ENCODE measurements at places on chromosomes 6 and 20.
A peak's percentile ranks its signal among the peaks of the same experiment; 100 is the strongest.

DNA sequence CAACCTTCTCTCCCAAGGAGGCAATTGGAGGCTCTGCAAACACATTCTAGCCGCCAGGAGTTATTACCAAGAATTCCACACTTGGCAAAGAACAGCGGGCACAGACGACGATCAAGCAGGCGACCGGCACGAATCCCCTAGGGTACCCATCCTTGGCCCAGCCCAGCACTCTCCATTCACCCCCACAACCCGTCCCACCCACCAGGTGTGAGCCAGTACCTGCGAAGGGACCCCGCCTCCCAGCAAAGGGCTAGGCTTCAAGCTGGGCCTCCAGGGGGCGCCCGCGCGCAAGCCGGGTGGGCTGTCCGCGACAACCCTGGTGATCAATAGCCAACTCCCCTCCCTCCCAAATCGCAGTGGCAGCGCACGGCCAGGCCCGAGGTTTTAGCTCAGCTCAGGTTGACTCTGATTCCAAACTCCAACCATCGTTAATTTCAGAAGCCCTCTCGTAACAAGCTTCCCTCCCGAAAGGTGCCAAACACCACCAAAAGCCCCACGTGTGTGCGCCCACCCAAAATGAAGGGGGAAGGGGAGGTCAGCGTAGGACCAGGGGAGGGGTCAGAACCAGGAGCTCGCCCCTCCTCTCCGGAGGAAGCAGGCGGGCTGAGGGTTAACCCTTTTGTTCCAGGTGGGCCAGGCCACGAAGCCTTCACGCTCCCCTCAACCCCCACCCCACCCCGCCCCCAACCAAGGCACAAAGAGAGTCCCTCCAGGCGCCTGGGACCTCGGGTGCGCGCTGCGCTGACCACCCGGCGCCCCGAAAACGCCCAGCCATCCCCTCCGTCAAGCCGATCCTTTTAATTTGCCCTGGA is 2.1 kb downstream of the SALL4 start:
- no peak for DNase-seq

DNA sequence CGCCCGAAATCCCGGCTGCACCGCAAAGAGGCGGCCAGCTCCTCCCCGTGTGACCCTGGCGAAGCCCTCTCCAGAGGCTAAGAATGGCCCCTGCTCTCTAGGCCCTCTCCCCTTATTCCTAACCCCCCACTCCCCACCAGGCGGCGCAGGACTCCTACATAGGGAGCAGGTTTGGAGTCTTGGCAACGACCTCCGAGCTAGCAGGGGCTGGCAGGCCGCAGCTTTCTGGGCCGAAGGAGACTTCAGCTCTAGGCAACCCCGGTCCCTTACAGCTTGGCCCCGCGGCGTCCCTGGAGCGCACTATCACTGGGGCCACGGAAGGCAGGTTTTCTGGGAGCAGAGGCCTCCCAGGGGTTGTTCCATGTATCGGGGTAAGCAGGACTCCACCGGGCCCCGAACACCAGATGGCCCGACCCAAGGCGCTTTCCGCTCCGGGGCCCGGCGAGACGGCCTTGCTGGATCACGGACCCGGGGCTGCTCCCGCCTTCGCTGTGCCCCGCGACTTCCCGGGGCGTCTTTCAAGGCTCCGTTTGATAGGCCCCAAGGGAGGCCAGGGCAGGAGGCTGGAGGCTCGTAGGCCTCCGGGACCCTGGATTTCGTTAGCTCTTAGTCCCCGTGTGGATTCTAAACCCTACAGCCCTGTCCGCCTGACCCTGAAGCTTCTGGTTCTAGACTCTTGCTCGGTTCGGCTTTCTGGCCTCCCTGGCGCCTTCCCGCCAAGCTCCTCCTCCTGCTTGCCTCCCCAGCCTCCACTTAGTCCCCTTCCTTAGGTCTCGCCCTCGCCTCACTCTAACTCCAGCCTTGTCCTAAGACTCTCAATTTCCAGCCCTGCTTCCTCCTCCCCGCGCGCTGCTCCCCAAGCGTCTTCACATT is 1.9 kb downstream of the SLC32A1 start:
- no peak for DNase-seq

DNA sequence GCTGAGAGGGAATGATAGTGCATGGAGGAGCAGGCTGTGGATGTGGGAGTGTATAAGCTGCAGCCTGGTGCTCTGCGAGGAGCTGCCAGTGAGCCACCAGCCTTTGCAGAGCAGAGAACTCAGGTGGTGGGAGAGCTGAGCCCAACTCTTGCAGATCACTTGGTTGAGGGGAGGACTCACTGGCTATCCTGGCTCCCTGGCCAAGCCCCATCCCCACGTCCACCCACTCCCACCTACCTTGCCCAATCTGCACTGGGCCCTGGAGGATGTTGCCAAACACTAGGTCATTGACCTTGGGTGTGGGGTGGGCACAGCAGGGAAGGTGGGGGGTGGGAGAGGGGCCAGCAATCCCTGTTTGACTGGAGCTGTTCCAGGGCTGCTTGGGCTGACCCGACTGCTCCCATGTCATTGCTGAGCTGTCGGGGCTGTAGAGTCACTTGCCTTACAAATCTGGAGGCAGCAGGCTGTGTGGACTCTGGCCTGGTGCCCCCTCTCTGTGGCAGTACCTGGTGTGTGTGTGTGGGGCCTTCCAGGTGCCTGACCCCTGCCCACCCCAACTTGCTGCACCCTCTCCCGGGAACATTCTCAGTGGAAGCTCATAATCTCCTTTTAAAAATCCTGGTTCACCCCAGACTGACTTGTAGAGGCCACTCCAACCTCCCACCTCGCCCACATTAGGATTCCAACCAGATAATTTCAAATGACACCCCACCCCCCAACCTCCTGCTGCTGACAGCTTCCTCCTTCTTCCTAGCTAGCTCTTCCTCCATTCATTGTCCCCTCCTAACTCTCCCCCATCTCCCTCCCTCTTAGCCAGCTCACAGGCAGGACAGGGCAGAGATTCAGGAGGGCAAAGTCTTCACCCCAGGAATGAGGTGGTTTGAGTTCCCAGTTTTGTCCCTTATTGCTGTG is 162.3 kb downstream of the MRPL14 start:
- peak; percentile 58 for DNase-seq

DNA sequence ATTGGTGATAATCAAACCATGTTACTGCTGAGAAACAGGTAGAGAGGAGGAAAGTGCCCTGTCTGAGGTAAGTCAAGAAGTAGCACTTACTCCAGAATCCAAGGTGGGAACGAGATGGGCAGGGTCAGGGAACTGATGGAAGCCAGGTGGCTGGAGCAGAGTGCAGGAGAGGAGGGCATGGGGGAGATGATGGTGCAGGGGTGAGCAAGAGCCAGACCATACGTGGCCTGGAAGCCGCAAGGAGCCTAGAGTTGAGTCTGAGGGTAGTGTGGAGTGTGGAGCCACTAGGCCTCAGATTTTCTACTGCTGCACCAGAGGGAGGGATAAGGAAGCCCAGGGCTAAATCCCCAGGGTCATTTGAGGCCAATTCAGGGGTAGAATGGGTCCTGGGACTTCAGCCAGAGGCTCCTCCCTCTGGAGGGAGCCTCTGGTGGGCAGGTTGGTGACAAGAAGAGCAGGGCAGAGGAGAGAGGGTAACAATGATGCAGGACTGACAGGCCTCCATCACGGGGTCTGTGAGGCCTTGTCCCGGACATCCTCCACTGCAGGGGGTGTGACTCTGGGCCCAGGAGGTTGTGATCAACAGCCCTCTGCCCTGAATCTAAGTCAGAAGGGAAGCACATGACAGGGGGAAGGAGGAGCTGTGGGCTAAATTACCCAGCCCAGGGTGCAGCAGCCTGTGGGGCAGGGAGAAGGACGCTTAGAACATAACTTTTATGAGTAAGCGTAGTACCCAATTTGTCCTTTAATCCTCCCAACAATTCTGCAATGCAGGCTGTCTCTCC is 28.7 kb downstream of the COX4I2 start:
- no peak for DNase-seq

DNA sequence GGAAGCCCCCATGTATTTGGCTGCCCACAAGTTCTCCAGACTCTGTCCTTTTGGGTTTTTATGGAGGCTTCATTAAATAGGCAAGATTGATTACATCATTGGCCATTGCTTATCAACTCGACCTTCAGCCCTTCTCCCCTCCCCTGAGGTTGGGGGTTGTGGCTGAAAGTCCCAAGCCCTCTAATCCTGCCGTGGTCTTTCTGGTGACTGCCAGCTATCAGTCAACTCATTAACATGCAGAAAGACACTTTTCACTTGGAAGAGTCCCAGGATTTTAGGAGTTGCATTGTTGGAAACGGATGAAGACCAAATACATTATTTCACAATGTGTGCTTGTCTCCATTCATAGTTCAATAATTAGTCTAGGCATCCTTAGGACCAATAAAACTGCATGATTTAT is 9.5 kb downstream of the CDC5L start:
- no peak for DNase-seq

- DNase-seq = no peak
Observed at GRCh38 chr6:107646776-107647438, 157.0 kb downstream of the SOBP start.

GRCh38 chr6:17204533-17204932 is 76.6 kb upstream of the RBM24 start:
- no peak for DNase-seq

GRCh38 chr6:98977671-98978292 is 30.0 kb upstream of the FBXL4 start:
- no peak for DNase-seq

GRCh38 chr6:48090546-48090945 is 20.5 kb downstream of the PTCHD4 start:
- DNase-seq = no peak

DNA sequence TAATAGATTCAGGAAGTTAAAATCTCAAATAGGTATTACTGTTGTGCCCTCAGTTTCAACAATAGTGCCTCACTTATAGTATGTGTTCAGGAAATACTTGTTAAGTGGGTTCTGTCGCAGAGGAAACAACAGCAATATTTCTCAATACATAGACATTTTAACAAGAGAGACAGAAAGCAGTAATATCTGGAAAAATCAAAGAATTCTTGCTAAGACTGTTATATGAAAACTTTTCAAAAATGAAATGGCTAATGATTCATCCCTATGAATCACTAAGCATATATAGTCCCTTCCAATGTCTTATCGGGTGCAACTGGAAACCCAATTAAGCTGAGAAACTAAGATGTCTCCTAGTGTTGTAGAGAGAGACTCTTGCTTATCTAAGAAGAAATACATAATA is 668.9 kb downstream of the TFAP2A start:
- DNase-seq = no peak

DNA sequence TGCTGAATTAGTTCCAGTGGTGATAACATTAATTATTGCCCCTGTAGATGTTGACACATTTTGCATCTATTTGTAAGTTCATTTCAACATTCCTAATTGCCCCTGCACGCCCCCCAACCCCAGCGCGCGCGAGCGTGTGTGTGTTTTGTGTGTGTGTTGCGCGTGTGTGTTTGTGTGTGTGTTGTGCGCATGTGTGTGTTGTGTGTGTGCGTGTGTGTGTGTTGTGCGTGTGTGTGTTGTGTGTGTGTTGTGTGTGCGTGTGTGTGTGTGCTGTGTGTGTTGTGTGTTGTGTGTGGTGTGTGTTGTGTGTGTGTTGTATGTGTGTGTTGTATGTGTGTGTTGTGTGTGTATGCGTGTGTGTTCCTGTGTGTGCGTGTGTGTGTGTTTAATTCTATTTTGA is 245.7 kb upstream of the GMDS start:
- no peak for DNase-seq

DNA sequence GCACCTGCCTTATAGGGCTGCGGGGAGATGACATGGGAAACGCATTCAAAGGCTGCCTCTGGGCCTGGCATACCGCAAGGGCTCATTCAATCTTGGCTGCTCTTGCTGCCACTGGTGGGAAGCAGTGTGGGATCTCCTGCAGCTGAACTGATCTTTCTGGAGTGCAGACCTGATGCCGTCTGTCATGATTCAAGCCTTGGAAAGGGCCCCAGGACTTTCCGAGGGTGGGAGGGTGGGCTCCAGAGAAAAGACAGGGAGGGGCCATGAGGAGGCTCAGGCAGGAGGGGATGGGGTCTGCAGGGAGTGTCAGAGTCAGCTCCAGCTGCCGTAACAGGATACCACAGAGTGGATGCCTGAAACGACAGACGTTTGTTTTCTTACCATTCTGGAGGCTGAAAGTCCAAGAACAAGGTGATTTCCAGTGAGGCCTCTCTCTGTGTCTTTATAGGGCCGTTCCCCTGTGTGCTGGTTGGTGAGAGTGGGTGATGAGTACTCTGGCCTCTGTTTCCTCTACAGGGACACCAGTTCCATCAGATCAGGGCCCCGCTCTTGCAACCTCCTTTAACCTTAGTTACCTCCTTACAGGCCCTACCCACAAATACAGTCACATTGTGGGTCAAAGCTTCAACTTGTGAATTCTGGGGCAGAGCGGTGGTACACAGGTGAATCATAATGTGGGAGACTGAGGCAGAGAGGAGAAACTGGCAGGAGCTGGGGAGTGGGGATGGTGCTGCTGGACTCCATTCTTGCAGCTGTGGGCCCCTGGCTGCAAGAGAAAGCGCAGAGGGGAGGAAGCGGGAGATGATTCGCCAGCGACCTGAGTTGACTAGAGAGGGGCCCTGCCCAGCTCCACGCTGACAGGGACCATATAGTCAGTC is 148.4 kb downstream of the SYCP2 start:
- DNase-seq = no peak

DNA sequence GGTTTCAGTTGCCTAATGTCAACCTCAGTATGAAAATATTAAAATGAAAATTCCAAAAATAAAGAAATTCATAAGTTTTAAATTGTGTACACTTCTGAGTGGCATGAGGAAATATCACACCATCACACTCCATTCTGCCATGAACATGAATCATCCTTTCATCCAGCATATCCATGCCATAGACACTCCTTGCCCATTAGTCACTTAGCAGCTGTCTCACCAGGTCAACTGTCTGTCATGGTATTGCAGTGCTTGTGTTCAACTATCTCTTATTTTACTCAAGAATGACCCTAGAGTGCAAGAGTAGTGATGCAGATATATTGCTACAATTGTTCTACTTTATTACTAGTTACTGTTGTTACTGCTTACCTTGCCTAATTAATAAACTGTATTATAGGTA is 712.4 kb downstream of the EPHA7 start:
- no peak for DNase-seq

DNA sequence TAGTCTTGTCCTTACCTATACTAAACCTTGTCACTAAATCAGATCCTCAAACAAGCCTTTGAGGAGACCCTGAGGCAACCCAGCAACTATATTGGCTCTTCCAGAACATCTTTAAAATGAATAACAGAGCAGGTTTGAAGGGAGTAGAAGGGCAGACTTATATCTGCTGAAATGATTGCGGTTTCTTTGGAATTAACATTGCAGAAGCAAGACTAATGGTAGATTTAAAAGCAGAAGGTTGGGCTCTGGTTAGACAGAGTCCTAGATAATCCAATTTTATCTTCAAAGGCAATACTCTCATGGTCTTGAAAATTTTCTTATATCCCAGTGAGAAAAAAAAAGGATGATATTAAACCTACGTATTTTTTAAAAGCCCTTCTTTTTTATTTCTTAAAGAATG is 19.1 kb downstream of the FHL5 start:
- DNase-seq = no peak

GRCh38 chr6:159609652-159610178 is 83.3 kb downstream of the SOD2 start:
- DNase-seq = no peak
